ENCODE measurements at places on chromosomes 12 and 14.

DNA sequence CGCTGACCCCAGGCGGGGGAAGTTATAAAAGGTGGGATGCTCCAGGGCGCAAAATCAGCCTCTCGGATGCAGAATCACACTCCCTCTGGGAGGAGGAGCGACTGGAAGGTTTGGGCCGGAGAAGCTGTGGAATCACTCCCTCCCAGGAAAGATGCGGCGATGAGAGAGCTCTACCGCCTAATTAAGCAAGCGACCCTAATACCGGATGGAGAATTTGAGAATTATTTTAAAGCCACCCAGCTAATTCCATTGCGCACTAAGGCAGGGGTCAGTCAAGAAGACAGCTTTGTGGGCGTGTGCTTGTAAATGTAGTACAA lies 1.9 kb downstream of the COL2A1 start:
- no peak for DNase-seq

DNA sequence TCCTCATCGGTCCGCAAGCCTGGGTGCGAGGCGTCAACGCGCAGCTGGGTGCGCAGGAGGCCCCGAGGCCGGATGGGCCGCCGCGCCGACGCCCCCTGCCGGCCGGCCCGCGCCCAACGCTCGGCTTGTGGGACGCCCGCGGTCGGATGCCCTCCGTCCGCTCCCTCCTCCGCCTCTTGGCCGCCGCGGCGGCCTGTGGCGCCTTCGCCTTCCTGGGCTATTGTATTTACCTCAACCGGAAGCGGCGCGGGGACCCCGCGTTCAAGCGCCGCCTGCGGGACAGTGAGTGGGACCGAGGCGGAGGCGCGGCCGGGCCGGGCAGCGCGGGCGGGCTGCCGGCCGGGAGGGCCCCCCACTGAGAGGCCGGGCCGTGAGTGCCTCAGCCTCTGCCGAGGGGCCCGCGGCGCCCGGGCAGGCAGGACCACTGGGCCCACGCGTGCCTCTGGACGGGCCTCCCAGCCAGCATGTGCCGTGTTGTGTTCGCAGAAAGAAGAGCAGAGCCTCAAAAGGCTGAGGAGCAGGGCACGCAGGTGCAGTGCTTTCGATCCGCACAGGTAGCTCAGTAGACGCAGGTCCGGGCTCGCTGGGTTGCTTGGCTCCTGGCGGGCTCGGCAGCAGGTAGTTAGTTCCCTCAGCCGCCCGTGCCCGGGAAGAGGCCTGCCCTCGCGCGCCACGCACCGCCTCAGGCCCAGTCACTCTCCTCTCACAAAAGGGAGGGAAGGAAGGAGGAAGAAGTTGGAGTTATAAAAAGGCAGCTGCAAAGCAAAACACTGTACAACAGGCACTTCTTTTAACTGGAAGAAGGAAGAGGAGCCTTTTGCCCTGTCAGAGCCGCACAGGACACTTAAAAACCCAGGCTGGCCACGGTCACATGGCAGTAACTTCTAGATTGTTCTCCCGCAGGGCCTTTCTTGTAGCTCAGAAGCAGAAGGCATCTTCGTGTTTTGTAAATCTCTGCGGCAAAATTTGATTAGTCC lies at the start of gene TOMM20L:
TSS of gene TOMM20L (plus strand) at position 119 of the 977 bp plus-strand sequence. CDS start at position 147, 28 bp downstream.
- peak; percentile 26 for DNase-seq

GRCh38 chr12:4567073-4567881 lies 5.3 kb downstream of the DYRK4 start:
- no peak for DNase-seq

DNA sequence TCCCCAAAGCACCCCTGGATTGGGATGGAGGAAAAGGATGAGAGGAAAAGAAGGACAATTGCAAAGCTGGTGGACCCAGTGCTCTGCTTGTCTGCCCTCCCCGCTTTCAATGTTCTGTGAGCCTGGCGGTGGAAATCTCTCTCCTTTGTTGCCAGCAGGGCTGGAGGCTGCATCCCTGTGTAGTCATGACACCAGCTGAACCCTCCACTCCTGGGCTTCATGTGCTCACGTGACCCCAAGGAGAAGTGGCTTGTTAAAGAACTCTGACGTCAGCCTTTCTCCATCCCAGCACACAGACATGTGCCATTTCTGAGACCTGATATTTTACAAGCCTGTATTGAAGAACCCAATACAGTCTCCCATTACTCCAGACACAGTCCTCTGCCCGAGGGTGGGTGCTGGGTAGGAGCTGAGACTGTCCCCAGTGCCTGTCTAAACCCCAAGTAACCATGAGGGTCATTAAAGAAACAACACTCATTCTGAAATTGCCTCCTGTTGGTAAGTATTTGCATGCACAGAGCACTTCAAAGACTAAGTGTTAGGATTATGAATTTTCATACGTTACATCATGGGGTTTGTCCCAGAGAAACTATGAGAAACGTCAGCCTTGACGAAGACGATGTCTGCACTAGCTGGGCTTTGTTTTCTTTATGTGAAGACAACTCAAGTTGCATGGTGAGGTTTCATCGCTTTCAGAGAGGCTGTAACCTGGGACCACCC lies 21.7 kb downstream of the GALNT16 start:
- peak; percentile 23 for DNase-seq

- peak; percentile 38 for DNase-seq
Observed at GRCh38 chr12:101619858-101620761, 25.3 kb downstream of the MYBPC1 start.

DNA sequence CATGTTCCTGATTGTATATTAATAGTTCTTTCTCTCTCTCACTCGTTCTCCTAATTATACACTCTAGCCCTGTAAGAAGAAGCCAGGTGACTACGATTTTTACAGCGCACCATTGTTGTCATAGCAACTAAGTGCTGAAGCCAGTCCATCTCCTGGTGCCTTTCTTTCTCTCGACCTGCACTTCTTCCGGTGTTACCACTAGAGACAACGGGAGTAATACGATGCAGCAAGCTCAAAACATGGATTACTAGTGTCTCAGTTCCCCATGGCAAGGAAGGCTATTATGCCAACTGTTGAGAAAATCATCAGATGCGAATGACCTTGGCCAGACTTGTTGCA lies 40.8 kb upstream of the DCD start:
- DNase-seq: peak; percentile 38

- DNase-seq: no peak
Observed at GRCh38 chr12:53338916-53339315, 2.8 kb upstream of the SP7 start.

DNA sequence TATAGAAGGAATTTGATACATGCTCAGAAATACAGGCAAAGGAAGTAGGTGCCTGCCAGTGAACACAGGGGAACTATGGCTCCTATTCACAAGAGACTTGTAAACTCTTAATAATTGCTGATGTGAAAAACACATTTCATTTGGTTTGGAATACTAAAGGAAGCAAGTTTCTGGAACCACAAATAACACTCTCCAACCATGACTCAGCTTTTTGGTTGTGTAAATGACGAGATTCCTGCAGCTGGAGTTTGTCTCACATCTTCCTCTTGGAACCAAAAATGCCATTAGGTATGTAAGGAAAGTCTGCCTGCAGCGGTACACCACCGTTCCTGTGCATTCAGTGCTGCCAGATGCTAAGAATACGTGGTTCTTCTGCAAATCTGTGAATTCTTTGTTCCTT lies 4.5 kb upstream of the OR11H6 start:
- no peak for DNase-seq

DNA sequence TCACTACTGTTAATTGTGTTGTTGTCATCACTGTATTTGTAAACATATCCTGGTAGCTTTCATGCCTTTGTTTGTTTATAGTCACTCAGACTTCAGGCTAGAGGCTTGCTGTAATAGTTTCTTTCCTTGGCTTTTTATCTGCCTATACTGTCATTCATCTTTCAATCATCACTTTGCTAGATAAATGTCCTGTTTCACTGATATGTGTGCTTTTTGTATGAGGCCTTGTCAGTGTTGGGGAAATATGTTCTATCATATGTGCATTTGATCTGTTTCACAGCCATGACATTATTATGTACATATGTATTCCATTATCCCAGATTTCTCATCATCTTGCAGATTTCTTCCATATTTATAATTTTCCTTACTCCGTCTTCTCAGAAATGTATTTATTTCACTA lies 558.9 kb upstream of the LRFN5 start:
- DNase-seq: no peak

- DNase-seq: no peak
Observed at GRCh38 chr14:93729993-93730392, 58.3 kb downstream of the PRIMA1 start.

DNA sequence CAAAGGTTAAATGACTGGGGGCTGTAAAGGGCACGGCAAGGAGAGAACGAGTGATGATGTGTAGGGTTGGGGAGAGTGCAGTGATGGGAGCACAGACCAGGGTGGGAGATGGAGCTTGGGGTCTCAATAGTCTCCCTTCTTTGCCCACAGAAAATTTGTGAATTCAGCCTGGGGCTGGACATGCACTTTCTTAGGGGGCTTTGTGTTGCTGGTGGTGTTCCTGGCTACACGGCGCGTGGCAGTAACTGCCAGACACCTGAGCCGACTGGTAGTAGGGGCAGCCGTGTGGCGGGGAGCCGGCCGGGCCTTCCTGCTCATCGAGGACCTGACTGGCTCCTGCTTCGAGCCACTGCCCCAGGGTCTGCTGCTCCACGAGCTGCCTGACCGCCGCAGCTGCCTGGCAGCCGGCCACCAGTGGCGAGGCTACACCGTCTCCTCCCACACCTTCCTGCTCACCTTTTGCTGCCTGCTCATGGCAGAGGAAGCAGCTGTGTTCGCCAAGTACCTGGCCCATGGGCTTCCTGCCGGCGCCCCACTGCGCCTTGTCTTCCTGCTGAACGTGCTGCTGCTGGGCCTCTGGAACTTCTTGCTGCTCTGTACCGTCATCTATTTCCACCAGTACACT lies 1.7 kb downstream of the FITM1 start:
- peak; percentile 55 for DNase-seq

- no peak for DNase-seq
Observed at GRCh38 chr14:69617796-69618195, 6.4 kb downstream of the SUSD6 start.

DNA sequence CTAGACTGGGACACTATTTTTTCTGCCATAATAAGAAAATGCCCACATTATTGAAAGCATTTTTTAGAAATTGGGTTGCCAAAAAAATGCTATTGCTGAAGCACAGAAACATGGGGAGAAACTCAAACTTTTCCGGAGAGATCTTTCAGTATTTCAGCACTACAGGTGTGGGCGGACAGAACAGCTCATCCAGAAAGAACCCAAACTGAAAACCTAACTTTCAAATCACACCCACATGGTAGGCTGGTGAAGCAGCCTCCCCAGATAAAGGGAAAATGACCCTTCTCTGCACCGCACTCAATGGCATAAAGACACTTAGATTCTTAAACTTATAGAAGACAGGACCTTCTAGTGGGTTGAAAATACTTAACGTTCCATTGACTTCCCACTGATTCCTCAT lies 62.3 kb upstream of the TMPO start:
- DNase-seq: no peak

GRCh38 chr14:25516838-25517237 lies 466.9 kb upstream of the STXBP6 start:
- DNase-seq: peak; percentile 6

DNA sequence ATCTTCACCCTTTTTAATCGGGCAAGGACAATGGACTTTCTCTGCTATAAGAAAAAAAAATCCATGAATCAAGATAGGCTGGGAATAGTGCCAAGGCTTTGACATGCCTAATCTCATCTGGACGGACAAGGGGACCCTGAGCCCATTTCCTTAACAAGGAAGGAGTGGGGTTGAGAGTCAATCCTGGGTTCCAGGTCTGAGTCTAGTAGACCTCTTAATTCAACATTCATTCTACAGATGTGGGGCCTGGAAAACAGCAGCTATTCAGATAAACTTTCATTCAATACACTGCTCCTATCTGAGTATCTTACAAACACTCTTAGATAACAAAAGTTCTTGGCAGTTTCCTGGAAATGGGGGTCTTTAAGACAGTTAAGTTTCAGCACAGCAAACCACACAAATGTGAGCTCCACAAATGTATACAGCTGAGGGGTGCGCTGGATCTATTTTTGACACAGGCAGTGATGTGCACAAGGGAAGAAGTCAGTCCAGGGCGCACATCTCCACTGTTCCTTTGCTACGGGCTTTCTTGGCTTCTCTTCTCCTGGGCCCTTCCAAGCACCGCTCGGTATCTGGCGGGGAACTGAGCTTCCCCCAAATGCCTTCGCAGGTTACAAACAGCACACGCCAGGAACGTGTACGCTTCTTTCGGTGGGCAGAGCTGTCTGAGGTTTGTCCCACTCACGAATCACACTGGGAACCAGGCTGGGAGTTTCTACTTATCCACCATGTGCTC lies 82.2 kb upstream of the GPR68 start:
- no peak for DNase-seq

DNA sequence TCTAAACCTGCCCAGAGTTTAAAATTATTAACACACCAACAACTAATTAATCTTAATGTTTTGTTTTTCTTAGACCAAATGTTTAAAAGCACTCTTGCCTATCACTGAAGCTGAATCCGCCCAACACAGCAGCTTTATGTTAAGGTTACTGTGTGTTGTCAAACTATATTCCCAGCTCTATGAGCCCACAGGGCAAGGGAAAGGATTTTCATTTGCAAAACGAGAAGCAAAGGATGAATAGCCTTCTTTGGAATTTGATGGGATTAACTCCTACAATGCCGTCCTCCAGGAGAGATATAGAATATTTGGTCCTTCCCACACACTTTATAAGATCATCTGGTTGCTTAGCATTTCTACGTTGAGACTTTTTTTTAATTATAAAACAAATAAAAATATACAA lies 43.7 kb downstream of the DUSP16 start:
- no peak for DNase-seq

DNA sequence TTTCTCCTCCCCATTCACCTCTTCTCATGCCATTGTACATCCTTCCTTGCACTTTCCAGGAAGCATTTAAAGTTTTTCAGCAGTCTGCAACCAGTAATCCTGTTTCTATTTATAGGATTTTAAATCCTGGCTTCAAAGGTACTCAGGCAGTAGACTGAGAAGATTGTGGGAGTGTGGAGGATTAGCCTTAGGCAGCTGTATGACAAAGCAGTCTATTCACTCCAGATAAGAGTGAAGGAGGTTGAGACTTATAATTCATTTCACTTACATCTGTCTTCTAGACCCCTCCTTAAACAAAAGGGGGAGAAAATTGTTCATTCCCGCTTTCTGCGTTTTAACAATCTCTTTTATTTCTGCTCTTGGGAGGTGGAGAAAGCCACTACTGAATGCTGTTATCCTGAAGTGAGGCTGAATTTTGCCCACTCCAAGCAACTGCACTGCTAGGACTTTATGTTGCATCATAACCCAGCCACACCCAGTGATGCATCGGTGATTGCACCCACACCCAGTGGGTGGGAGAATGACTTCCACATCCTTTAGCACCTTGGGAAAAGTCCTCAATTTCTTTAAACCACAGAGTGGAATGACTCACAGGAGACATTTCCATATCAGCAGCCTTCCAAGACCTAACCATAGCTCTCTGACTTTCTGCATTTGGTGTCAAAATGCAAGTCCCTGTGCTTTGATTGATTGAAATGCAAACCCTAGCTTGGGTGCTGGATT lies 382.5 kb upstream of the ATP2B1 start:
- no peak for DNase-seq
